Activated CD4-positive, alpha-beta T cell treated with anti-CD3 and anti-CD28 coated beads, Interleukin-2, amount 10 ng/mL, durations not matched to agents 24 days and 14 days (primary cell): ENCODE measurements at places on chromosomes 4 and X. TPM values are rescaled to one million over a fixed set of nuclear protein-coding genes. Genes with fewer than 3 reads are reported as not detected.

DNA sequence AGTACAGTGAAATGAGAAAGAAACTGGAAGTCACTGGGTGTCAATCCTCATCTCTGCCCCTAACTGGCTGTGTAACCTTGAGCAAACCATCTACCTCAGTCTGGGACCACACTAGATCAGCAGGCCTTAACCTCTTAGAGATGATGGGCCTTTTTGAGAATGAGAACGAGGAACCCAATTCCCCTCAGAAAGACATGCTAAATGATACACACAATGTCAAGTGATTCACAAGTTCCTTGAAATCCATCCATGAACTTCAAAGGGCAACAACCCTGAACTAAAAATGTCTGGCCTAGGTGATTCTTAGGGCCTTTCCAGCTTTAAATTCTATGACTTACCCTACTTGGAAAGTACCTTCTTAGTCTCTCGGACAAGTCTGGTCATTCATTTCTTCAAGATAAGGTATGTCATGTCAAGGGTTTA, 47.4 kb downstream of the ACSL4 start:
- DNase-seq = no peak

Gene FATE1
- not detected in 2 replicates for total RNA-seq

Gene HSD17B10
- total RNA-seq = 148 and 165 TPM in 2 replicates

GRCh38 chrX:155009994-155010472, 12.5 kb downstream of the F8 start:
- no peak for DNase-seq

Gene CLDN22
- not detected in 2 replicates for total RNA-seq

- no peak for DNase-seq
Observed at GRCh38 chr4:185881430-185881829, 69.4 kb upstream of the SORBS2 start.

DNA sequence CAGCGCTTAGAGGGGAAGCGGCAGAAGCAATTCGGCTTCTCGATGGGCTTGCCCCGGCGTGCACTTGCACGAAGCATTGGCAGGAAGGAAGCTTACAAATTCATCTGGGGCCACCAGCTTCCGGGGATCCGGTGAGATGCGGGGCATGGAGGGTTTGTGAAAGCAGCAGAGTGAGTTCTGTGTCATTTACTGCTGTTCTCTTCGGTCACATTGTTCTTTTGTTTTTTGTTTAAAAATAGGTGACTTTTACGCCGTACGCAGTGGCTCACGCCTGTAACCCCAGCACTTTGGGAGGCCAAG, 47.0 kb downstream of the ASMT start:
- no peak for DNase-seq

DNA sequence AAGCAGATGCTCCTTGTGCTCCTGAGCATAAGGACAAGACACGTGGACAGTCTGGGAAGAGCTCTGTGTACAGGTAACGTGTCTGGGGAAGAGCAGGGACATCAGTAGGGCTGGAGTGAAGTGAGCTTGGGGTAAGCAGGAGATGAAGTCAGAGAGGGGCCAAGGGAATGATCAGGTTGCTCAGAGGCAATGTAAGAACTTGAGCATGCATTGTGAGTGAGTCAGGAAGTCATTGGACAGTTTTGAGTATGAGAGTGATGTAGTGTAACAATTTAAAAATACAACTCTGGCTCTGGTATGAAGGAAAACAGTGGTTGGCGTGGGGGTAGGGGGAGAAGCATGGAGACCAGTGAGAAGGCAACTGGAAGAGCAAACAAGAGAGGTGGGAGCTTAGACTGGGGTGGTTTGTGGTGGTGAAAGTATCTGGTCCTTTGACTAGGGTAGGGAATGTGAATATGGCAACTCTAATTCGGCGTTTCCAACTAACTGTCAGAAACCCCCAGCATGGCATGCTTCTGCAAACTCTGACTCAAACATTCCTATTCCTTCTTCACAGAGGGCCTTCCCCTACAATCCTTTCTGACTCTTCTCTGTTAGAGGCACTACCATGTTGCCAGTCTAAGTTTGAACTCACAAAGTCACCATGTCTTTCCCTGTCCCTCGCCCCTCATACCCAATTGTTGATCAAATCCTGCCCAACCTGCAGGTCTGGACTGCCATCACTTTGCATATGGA, 57.2 kb downstream of the STBD1 start:
- DNase-seq = no peak

- no peak for DNase-seq
Observed at GRCh38 chrX:113741744-113742143, 842.1 kb upstream of the HTR2C start.

Gene REPS2
- total RNA-seq = not detected in 2 replicates

- DNase-seq = no peak
Observed at GRCh38 chr4:69092190-69092589, 4.1 kb upstream of the UGT2B7 start.
